ENCODE measurements at places on chromosomes 7 and 10.

DNA sequence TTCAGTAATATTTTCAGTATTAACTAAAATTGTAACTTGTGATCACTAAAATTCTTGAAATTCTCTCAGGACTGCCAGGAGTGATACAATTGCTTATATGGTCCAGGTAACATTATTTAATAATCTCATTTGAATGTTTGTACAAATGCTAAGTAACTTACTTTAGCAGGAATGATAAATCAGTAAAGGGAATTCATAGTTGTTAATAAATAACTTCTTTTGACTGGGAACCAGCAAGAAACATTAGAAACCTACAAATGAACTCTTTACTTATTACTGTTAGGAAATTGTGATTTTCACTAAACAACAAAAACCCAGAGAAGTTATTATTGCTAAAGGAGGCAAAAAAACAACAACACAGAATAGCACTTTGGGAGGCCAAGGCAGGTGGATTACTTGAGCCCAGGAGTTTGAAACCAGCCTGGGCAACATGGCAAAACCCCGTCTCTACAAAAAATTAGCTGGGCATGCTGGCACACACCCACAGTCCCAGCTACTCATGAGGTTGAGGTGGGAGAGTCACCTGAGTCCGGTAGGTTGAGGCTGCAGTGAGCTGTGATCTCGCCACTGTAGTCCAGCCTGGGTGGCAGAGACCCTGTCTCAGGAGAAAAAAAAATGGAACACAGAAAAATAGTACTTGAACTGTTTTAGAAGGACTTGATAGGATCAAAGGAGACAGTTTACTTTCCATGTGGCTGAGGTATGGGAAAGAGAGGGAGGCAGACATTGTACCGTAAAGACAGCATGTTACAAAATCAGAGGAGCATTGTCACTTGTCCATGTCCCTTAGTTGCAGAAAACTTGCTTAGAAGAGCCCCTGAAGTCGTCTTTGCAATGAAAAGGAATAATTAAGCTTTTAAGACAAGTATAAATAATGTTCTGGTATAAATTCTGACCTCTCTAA lies 53.1 kb downstream of the SHOC2 start:
- no peak for DNase-seq

DNA sequence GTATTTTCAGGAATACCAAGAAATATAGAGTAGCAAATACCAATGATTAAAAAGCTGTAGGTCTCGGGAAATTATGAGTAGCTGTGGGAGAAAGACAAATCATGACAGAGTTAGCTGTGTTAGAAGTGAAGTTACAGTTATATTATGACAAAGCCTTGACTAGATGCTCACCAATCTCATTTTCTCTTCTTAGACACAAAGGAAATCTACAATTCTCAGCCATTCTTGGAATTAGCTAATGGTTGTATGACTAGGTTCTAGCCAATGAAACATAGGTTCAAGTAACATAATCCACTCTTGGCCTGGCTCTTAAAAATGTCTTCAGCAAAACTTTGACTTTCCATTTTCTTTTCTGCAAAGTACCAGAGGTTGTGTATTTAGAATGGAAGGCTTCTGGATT lies 228.8 kb upstream of the MTPN start:
- no peak for DNase-seq

GRCh38 chr10:78426181-78426580 lies 392.5 kb downstream of the RPS24 start:
- no peak for DNase-seq

GRCh38 chr10:20088061-20088701 lies 271.9 kb downstream of the PLXDC2 start:
- no peak for DNase-seq

- no peak for DNase-seq
Observed at GRCh38 chr7:122412883-122413282, 108.3 kb upstream of the FEZF1 start.

DNA sequence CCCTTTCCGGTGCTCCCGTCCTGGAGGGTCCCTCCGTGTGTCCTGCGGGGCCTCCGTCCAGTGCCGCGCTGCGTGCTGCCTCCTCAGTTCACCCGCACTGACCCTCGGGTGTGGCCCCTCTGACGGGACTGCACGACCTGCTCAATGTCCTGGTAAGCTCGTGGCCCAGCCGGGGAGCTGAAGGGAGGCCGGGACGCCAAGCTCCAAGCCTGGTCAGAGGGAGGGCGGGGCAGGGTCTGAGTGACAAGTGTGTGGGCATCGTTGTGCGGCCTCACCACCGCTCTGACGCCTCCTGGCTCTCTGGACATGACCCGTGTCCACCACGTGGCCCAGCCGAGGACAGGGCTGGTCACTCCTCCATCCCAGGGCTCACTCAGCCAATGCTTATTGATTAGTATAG lies 25.9 kb downstream of the FAM20C start:
- DNase-seq, result no peak

- DNase-seq, result no peak
Observed at GRCh38 chr7:28070297-28071055, 110.1 kb downstream of the JAZF1 start.

DNA sequence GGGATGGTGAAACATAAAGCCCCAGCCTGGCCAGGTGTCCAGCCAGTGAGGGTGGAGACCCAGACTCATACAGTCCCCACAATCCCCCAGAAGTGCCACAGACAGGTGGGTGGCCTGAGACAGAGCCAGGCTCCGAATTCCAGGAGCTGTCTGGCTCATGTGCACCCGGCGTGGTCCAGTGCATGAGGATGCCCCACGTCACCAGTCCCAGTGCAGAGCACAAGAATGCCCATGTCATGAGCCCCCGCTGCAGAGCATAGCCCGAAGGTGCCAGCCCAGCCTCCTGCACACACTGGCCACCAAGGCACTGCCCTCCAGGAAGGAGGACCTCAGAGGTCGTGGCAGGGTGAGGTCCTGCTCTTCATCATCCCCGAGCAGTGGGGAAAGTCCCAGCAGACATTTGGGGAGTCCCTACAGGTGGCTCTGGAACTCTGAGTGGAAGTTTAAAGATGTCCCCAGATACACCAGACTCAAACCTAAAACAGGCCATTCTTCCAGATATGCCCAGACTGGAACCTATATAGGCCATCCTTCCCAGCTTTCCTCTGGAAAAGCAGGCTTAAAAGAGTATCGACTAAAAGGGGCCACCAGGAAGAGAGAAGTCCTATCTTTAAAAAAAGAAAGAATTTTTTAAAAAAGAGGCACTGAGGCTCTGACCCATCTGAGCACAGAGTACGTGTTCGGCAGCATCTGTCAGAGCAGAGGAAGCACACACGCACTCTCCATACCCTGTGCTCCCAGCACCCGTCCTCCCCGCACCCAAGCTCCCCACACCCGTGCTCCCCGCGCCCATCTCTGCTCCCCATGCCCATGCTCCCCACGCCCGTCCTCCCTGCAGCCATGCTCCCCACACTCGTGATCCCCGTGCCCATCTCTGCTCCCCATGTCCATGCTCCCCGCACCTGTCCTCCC lies 11.5 kb downstream of the DIP2C start:
- no peak for DNase-seq

DNA sequence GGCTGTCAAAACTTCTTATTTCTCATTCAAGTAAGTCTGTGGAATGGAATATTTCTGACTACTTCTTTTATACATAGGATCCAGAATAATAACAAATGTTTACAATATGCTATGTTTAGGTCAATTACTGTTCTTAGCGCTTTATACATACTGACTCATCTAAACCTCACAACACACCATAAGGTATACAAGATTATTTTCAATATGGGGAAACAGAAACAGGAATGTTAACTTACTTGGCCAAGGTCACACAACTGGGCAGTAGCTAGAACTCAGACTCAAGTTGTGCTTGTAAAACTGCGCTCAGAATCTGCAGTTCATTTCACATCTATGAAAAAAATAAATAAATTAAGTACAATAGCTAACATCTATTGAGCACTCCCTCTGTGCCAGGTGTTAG lies 168.0 kb downstream of the GNAI1 start:
- no peak for DNase-seq

DNA sequence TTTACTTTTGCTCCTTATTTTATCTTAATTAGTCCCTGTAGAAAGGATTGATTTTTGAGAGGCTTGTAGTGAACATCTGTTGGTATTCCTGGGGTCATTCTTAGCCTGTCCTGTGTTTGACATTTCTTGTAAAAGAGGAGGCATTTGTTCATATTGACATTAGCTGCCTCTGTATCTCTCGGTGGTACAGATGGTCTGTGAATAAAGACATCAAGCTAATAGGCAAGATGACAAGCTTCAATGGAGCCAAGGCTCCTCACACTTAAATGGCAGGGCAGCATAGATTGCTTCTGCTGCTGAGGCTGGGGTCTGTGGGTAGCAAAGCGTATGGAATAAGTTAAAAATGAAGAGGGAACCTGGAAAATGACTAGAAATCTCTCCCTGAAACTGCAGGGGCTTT lies 687.6 kb downstream of the LRMDA start:
- DNase-seq, result no peak

GRCh38 chr10:114281006-114281405 lies 42.0 kb downstream of the VWA2 start:
- no peak for DNase-seq

DNA sequence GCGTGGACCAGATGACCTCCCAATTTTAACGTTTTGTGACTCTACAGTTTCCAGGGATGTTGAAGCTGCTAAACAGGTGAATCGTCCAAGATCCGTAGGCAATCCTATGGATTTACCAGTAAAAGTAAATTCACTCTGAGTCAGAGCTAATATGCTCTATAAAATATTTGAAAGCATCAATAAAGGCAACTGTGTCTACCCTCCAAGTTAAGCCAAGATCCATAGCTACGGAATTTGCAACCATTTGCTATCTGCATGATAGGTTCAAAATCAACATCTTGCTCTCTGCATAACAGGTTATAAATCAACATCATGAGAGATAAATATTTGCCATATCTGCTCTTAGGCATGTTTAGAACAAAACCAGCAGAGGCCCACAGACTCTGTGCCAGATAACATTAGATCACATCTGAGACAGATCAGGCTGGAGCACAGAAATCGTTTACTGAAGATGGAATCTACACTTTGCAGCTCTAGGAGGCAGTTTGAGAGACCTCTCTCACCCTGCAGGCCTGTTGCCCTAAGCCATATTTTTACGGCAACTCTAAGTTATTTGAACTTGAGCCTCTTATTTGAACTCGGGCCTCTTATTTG lies 80.7 kb upstream of the PDCD4 start:
- no peak for DNase-seq

- no peak for DNase-seq
Observed at GRCh38 chr7:3378390-3379150, 77.5 kb downstream of the SDK1 start.

DNA sequence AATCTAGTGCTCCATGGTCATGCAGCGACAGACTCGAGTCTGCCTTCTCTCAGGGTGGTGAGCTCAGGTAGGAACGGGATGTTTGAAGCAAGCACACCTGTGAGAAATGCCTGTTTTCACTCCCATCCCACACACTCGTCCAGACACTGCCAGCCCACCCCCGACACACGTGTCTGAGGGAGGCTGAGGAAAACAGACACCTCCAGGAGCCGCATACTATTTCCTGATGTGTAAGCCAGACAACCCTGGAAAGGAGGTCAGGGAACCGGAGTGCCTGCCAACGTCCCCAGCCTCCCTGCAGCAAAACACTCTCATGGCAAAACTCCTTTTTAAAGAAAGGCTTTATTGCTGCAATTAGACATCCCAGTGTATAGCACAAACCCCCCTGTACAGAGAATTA lies 80.2 kb downstream of the ALOX5 start:
- no peak for DNase-seq

DNA sequence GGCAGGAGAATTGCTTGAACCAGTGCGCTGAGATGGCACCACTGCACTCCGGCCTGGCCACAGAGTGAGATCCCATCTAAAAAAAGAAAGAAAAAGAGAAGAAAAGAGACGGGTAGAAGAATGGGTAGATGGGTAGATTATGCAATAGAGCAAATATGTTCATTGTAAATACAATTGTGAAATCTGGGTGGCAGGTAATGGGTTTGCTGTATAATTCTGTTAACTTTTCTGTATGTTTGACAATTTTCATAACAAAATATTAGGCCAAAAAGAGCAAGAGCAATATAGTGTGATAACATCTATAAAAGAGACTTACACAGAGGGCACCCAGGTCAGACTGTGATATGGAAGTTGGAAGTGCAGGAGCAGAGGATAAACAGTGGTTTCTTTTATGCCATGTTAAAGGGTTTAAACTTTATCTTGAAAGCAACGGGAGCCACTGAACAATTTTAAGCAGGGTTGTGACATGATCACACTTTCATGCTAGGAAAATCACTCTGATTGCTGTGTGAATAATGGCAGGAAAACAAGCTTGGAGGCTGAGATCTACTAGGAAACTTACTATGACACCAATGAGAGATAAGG lies 6.7 kb upstream of the COL28A1 start:
- DNase-seq, result no peak

- no peak for DNase-seq
Observed at GRCh38 chr10:37643187-37643586, 214.2 kb downstream of the ZNF248 start.

GRCh38 chr10:76968483-76968882 lies 669.1 kb downstream of the KCNMA1 start:
- DNase-seq, result no peak

DNA sequence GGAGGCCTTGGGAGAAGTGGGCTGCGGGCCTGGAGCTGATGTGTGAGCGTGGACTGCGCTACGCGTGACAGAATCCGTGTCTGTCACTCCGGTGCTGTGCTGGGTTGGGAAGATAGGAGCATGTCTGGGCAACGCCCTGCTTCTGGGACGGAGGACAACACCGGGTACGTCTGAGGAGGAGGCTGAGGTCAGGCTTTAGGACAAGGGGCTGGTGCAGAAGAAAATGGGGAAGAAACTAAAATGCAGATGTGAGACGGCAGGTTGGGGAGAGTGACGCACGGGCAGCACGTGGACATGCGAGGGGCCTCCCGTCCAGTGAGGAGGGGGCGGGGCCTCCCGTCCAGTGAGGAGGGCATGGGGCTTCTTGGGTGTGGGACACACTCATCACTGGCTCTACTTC lies 207.4 kb downstream of the DNAJB6 start:
- no peak for DNase-seq

GRCh38 chr7:37912756-37913155 lies 3.9 kb downstream of the SFRP4 start:
- DNase-seq, result no peak

DNA sequence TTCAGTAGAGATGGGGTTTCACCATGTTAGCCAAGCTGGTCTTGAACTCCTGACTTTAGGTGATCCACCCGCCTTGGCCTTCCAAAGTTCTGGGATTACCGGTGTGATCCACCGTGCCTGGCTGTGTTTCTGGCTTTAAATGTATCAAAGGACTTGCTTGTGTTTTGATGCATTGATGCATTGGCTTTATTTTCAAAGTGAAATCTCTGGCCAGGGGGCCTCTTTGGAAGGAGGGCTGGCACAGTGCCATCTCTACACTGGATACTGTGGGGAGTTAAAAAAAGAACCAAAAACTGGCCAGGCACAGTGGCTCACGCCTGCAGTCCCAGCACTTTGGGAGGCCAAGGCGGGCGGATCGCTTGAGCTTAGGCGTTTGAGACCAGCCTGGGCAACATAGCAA lies 16.0 kb downstream of the MNX1 start:
- no peak for DNase-seq

- DNase-seq, result no peak
Observed at GRCh38 chr7:38312821-38313220, 39.4 kb upstream of the TARP start.

All from stimulated activated CD4-positive, alpha-beta T cell treated with anti-CD3 and anti-CD28 coated beads, Interleukin-4, amount 100 ng/mL, for 4 hours (primary cell).